ENCODE measurements at places on chromosomes 11 and 22.

DNA sequence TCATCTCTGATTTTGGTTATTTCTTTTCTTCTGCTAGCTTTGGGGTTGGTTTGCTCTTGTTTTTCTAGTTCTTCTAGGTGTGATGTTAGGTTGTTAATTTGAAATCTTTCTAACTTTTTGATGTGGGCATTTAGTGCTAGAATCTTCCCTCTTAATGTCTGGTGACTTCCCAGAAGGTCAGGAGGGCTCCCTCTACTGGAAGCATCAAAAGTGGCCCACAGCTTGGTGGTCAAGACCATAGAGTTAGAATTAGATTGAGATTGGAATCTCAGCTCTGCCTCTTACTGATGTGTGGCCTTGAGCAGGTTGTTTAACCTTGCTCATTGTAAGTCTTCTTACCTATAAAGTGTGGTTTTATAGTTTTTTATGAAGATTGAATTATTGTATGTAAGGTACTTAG lies 99.3 kb downstream of the FDX1 start:
- no peak for DNase-seq

DNA sequence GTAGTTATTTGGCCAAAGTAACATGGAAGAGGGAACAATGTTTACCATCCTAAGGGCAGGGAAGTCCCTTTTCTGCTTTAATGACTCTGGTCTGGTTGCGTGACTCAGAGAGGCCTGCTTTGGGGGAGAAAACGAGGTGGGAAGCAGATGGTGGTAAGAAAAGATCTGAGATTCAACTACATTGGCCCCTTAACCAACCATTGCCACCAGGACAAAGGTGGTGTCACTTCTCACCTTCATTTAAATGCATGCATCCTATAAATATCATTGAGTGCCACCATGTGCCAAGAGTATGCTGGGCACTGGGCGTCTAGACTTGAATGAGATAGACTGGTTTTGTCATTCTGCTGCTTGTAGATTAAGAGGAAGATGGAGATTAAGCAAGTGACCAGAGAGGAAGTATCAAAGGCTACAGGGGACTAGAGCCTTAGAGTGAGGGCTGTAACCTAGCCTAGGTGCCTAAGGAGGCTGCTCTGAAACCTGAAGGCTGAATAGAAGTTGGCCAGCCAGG lies 3.6 kb upstream of the SORL1 start:
- peak; percentile 35 for DNase-seq

GRCh38 chr11:19405966-19406365 lies 165.2 kb upstream of the E2F8 start:
- no peak for DNase-seq

GRCh38 chr11:95406271-95406670 lies 175.3 kb upstream of the SESN3 start:
- no peak for DNase-seq

DNA sequence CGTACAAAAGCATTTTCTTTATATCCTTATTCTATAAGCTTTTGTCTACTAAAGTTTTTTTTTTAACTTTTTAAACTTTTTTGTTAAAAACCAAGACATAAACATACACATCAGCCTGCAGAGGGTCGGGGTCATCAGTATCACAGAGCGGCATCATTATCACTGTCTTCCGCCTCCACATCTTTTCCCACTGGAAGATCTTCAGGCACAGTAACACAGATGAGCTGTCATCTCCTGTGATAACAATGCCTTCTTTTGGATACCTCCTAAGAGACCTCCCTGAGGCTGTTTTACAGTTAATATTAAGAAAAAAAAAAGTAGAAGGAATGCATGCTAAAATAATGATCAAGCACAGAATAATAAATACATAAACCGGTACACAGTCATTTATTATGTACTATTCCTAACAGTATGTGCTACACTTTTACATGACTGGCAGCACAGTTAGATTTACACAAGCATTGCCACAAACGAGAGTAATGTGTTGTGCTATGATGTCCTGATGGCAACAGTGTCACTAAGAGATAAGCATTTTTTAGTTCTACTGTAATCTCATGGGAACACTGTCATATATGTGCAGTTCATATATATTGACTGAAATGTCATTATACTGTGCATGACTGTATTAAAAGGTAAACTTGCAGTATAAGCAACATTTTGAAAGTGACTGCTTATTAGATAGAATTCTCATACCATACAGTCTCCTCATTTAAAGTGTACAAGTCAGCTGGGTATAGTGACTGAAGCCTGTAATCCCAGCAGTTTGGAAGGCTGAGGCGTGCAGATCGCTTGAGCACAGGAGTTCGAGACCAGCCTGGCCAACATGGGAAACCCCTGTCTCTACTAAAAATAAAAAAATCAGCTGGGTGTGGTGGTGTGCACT lies 58.6 kb downstream of the KDM2A start:
- no peak for DNase-seq

DNA sequence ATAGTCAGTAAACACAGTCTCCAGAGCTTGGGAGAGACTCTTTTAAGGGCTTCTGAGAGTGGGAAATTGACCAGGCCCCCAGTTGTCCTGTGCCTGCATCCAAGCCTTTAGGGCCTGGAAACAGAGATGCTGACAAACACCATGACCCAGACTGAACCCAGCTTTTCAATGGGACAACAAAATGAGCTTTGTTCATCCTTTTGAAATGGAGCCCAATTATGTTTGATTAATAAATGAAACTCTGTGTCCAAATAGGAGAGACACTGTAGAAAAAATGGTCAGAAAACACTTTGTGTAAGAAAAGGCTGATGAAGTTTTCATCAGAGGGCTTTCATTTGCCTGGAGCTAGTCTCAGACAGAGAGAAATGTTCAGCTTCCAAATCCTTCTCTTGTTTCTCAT lies 146.0 kb downstream of the RRAS2 start:
- no peak for DNase-seq

- no peak for DNase-seq
These were observed 17.9 kb upstream of the FJX1 start for GRCh38 chr11:35600331-35600838.

DNA sequence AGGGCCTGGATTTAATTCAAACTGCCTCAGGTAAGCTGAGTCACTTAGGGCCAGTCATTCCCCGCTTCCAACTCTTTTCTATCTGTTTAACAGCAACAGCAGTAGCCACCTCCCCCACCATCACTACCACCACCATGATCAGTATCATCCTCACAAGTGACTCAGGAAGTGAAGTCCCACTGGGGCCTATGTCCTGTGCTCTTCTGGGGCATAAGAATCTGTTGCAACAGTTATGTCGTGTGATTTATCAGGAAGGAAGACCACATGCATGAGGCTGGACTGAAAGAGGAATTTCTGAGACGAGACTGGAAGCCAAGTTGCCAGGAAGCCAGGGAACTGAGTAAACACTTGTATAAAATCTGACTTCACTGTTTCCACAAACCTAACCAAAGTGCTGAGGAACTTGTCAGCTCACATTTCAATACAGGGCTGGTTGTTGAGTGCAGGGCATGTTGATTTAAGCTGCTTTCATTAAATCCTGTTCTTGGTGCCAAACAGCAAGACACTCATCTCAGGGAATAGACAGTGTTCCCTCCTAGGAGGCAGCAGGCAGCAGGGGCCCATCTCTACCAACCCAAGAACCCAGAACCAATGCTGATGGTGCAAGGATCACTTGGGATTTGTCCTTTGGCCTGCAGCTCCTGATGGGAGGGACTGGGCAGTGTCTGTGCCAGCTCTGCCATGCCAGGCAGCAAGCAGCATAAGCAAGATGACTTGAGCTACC lies 226.7 kb upstream of the NARS2 start:
- peak; percentile 95 for DNase-seq

GRCh38 chr22:43945632-43946383 lies 9.4 kb upstream of the SAMM50 start:
- DNase-seq: peak; percentile 79

GRCh38 chr11:45658292-45658991 lies 7.0 kb downstream of the CHST1 start:
- DNase-seq: peak; percentile 71

GRCh38 chr11:58927393-58928106 lies 11.7 kb upstream of the GLYATL1 start:
- peak; percentile 43 for DNase-seq

DNA sequence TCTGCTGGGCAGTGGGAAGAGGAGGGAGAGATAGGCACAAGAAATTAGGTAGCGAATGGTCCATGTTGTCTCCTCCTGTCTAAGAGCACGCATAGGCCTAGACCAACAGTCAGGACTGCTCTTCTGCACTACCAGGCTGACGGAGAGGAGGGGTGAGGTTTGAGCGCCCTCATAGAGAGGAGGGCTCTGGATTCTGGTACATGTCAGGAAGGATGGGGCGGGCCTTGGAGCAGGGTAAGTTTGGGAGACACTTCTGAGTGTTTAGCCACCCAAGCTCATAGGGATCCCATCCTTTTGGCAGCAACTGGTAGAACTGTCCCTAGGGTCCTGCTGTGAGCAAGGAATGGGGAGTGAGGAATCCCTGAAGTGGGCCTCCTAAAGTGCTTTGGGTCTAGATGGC lies 60.4 kb downstream of the KCNC1 start:
- no peak for DNase-seq

Data from foreskin fibroblast (primary cell).